Cortex of kidney (tissue), 1 donor: ENCODE measurements at places on chromosomes 12 and 14.

DNA sequence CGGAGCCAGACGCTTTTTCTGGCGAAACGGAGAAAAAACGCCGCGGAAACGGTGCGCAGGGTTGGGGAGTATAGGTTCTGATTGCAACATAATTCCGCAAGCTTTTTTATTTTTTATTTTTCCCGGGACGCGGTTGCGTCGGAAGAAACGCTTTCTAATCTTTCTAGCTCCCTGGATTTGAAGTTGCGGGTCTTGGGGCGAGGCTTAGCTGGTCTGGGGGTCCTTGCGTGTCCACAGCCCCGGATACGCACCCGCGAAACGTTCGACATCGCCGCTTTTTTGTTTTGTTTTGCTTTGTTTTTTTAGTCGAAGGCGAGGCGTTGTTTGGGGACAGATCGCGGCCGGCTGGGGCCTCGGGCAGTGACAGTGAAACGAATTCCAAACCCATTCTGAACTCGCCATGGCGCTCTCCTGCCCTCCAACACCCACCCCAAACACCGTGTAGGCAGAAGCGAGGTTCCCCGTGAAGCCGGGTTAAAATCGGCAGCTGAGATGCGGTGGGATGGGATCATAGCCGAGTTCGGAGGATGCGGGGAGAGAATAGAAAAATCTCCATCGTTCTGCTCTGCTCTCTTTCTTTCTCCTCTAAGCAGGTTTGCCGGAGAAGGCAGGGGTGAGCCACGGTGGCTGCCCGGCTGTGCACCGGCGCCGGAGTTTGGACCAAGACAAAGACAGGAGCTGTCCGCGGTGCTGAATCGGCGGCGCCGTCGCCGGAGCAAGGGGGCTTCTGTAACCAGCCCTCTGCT is 8.1 kb upstream of the LHX5 start:
- DNase-seq, result no peak

GRCh38 chr12:7146906-7147305 is 16.7 kb downstream of the CLSTN3 start:
- DNase-seq, result no peak

DNA sequence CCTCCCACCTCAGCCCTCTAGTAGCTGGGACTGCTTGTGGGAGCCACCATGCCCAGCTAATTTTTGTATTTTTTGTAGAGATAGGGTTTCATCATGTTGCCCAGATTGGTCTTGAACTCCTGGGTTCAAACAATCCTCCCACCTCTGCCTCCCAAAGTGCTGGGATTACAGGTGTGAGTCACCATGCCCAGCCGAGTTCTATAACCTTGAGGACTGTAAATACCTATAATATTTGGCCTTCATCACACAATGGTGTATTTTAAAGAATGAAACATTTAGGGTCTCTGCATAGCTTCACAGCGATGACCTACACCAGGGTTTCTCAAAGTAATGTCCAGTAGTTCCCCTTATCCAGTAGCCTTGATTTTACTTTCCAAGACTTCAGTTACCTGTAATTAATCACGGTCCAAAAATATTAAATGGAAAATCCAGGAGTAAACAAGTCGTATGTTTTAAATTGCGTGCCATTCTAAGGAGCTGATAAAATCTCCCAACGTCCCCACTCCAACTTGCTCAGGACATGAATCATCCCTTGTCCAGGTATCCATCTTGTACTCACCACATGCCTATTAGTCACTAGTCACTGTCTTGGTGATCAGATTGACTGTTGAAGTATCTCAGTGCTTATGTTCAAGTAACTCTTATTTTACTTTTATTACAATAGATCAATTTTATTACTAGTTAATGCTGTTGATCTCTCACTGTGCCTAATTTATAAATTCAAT is 368.2 kb downstream of the BTG1 start:
- DNase-seq, result no peak

DNA sequence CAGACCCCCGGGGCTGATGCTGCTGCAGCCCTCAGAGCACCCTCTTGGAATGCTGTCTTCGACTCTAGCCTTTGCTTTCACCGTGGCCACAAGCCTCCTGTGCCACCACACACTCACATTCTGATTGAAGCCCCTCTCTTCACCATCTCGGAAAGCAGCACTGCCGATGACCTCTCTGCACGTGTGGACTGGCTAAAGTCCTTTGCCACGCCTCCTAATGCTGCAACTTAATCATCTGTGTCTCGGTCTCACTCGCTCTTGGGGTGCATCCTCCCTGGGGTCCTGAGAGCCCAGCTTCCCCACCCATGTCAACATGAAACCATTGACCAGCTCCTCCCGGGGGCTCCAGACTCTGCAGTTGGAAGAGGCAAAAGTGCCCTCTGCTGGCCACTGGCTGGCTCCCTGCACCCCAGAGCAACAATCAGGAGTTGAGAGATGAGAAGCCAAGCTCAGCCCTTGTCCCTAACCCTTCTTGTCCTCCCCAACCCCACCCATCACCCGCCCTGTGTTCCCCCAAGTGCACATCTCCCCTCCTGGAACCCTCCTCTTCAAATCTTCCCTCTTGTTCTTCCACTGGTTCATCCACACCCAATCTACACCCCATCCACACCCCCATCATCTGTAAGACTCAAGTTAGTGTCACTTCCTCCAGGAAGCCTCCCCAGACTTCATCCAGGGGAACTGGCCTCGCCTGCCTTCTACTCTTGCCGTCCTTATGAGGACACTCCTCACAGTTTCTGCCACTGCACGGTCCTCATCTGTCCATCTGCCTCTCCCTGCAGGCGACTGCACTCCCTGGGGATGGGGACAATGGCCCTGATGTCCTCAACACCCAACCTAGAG is 23.6 kb upstream of the FAM181A start:
- DNase-seq, result no peak

- DNase-seq, result no peak
Measured at GRCh38 chr12:39442831-39443080, 164 bp downstream of the KIF21A start.

- no peak for DNase-seq
Measured at GRCh38 chr12:2084553-2085296, 31.9 kb downstream of the CACNA1C start.

GRCh38 chr12:92444763-92445162 is 258.0 kb upstream of the PLEKHG7 start:
- DNase-seq, result no peak

GRCh38 chr12:75432924-75433323 is 42.0 kb downstream of the GLIPR1L2 start:
- DNase-seq, result no peak

- no peak for DNase-seq
Measured at GRCh38 chr12:52346593-52346992, 20.7 kb downstream of the KRT85 start.

- DNase-seq, result no peak
Measured at GRCh38 chr12:117695956-117696355, 272.8 kb downstream of the KSR2 start.

GRCh38 chr14:88209273-88209672 is 113.8 kb downstream of the KCNK10 start:
- DNase-seq, result no peak
